Posterior vena cava (tissue), 2 donors: ENCODE measurements at places on chromosomes 6 and 20. TPM values are rescaled to one million over a fixed set of nuclear protein-coding genes. Genes with fewer than 3 reads are reported as not detected.

DNA sequence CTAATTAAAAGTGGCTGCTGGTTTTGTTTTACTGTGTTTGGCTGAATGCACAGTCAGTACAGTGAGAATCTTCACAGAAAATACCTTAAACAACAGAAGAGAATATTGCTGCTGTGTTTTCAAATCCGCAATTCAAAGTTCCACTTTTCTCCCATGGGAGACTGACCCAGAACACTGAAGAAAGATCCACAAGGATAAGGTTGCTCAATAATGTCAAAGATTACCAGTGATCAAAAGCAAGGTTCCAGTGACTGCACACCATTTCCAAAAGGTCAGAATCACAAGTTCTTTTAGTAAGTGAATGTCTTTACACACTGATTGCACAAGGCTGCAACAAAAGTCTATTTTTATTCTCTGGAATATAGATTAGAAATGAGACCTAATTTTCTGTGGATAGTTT is 82.3 kb downstream of the EPHA7 start:
- no peak for DNase-seq

DNA sequence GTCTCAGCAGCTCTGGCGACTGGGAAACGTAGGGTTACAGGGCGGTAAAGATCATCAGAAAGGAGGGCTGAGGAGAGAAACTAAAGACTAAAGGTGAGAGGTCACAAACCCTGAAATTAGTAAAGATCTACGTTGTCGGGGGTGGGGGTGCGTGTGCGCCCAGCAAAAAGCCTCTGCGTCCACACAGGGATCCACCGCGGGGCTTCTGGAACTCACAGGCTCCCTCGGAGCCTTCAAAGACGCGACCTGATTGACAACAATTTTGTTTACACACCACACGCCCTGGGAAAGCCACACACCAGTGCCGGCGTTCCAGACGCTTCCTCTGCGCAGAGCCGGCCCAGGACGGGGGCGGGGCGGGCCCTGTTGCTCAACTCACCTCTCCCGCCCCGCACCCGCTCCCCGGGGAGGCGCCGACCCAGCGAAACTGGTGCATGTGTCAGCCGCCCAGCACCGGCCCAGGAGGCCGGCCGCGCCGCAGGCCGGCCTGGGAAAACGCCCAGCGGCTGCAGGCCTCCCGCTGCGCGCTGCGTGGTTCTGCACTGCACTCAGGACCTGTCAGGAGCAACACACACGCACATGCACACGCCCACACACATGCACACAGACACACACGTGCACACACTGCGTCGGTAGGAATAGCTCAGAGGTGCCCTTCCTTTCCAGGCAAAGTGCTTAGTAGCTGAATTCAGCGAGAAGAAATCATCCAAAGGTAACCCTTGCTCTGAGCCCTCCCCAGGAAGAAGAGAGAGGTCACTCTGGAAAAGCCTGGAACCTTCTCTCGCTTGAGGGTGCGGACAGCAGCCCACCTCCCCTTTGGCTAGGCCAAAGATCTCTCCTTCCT is 57.2 kb upstream of the ARID1B start:
- peak; percentile 97 for DNase-seq

GSTA1 gene
- total RNA-seq: not detected

ABHD16B gene
- total RNA-seq: not detected

- DNase-seq: peak; percentile 94
Measured at GRCh38 chr6:16338577-16339264, 100.3 kb downstream of the GMPR start.

GRCh38 chr6:117481926-117482239 is 591 bp upstream of the DCBLD1 start:
- DNase-seq: no peak

GRCh38 chr6:4103929-4104328 is 25.0 kb upstream of the FAM217A start:
- no peak for DNase-seq

DNA sequence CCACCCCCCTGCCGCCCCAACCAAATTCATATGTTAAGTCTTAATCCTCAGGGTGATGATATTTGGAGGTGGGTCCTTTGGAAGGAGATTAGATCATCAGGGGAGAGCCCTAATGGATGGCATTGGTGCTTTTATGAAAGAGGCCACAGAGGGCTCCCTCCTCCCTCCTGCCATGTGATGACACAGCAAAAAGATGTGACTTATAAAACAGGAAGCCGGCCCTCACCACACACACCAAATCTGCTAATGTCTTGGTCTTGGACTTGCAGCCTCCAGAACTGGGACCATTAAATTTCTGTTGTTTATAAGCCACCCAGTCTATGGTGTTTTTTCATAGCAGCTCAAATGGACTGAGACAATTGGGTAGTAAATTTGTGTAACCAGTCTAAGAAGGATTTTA is 176.3 kb downstream of the ADGRG6 start:
- no peak for DNase-seq
